8988T (cell line): ENCODE measurements at places on chromosomes 3 and 15.

GRCh38 chr15:96300836-96301235 lies 29.7 kb upstream of the NR2F2 start:
- DNase-seq = no peak

GRCh38 chr3:146250449-146251382 lies at the start of gene PLSCR4:
TSS of gene PLSCR4 (minus strand) at chr3:146251105. CDS start at chr3:146222071, 29,034 bp downstream.
- DNase-seq = peak; percentile 35

DNA sequence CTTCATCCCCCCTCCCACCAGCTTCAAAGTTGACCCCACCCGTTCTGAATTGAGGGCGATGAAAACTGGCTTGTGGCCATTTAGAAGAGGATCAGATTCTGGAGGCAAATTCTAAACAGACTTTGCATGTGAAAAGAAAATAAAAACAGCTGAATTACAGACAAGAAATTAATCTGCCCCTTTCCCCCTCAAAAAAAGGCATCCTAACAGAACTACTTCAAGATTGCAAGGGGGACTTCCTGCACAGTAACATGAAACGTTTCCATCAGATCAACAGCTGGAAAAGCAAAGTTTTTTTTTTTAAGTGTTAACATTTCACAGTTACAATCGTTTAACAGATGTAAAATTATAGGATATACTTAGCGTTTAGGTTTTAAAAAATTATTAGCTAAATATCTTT lies 229.3 kb downstream of the RORA start:
- no peak for DNase-seq

DNA sequence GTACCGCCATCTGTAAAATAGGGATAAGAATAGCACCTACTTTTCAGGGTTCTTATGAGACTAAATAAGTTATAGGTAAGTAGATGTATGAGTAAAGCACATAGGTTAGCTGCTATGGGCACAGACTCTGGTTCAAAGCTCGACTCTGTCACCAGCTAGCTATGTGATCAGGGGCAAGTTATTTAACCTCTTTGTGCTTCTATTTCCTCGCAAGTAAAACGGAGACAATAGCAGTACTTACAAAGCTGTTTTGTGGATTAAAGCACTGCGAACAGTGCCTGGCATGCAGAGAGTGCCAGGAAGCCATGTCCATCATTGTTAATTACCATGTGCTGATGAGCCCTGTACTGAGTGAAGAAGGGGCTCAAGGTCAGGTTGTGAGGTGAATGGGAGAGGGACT lies 1.9 kb downstream of the LAMP3 start:
- DNase-seq = no peak

GRCh38 chr15:43255376-43255775 lies 11.4 kb downstream of the TGM5 start:
- DNase-seq = no peak

DNA sequence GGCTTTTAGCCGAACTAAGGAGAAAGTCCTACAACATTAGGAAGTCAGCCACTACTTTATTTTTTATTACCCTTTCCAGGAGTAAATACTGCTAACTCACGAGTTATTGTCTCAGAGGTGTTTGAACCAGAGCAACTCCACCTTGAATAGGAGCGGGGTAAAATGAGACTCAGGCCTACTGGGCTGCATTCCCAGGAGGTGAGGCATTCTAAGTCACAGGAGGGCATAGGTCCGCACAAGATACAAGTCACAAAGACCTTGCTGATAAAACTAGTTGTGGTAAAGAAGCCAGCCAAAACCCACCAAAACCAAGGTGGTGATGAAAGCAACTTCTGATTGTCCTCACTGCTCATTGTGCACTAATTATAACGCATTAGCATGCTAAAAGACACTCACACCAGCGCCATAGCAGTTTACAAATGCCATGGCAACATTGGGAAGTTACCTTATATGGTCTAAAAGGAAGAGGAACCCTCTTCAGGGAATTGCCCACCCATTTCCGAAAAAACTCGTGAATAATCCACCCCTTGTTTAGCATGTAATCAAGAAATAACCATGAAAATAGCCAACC lies 555.9 kb downstream of the IGSF11 start:
- no peak for DNase-seq

DNA sequence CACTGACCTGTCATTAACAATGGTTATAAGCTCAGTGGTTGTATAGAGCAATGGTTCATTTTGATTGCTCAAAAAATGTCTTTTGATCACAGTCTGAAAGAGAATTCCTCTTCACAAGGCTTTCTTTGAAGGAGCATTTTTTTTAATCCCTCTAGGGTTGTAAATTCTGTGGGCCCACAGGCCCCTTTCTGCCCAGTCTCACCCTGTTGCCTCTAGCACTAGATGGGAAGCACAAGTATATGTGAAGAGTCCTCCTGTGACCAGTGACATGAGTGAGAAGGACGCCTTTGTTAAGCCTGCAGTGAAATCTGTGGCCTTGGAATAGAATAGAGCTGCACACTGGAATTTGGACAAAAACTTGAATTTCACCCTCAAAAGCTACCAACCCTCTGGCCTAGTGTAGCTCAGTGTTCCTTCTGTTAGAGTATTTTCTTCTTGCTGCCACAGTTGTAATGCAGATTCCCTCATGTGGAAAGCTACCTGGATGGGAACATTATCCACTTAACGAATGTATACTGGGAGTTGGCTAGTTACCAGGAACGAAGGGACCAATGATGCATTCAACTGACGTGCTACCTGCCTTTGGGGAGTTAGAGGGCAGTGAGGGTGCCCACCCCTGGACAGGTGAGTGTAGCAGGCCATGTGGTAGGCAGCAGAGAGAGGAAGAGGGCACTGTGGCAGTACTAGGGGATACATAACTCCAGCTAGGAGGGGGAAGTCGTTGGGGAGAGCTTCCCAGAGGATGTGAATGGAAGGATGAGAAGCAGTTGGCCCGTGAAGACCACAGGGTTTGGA lies 28.3 kb upstream of the RYR3 start:
- no peak for DNase-seq
